Putamen (tissue), 1 donor: ENCODE measurements at places on chromosomes 3 and 15.

GRCh38 chr3:131794766-131795388, 239.9 kb downstream of the CPNE4 start:
- DNase-seq = peak; percentile 20

DNA sequence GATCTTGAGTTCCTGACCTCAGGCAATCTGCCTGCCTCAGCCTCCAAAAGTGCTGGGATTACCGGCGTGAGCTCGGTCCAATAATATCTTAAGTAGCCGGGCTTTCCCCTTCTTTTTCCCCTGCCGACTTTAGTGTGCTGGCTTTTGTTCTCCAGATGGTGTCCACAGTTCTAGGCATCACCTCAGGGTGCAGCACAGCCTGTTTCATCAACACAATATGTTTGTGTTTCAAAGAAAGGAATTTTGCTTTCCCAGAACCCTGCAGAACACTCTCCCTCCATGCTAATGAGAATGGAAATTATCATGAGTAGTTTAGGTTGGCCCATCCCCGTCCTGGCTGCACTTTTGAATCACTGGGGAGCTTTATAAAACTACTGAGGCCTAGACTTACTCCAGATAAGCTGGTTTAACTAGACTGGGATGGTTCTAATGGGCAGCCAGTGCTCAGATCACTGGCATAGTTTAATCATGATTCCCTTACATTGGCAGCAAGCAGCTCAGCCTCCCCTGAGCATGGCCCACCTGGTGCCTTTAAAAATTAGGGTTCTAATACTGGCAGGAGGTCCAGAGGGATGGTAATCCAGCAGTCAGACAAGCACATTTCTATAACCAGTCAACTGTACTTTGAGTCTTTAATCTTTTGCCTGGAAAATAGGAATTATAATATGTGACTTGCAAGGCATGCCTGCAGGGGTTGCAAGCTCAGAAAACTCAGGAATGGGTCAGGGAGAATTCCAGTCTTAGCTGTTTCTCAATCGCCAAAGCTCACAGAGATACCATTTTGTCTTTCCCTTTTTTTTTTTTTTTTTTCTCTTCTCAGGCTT, 127.6 kb upstream of the RASGRP1 start:
- DNase-seq = no peak

DNA sequence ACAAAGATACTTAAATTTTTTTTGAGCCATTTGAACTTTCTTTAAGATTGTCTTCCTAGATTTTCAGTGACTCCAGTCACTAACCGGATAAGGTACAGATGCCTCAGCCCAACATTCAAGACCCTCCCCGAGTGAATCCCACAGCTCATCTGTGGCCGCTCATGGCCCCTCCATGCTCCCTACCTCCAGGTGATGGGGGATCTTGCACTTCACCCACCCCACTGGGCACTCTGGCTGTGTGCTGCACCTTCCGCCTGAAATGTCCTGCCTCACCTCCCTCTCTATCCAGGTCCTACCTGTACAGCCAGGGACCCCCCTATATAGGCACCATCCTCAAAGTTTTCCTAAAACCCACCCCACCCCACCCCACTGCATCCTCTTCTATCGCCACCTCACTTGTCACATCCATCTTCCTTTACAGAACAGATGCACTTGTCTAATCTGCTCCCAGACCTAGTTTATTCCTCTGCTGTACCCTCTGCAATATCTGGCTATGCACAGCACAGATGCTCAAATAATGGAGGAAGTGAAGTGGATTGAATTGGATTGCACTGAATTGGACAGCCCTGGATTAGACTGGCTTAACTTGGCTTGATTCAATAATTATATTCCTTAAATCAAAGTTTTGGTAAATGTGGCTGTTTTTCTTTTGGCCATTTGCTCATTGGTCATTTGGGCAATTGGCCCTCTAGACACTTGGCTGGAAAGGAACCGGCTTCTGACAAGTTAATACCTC, 24.5 kb downstream of the NTRK3 start:
- DNase-seq = no peak

DNA sequence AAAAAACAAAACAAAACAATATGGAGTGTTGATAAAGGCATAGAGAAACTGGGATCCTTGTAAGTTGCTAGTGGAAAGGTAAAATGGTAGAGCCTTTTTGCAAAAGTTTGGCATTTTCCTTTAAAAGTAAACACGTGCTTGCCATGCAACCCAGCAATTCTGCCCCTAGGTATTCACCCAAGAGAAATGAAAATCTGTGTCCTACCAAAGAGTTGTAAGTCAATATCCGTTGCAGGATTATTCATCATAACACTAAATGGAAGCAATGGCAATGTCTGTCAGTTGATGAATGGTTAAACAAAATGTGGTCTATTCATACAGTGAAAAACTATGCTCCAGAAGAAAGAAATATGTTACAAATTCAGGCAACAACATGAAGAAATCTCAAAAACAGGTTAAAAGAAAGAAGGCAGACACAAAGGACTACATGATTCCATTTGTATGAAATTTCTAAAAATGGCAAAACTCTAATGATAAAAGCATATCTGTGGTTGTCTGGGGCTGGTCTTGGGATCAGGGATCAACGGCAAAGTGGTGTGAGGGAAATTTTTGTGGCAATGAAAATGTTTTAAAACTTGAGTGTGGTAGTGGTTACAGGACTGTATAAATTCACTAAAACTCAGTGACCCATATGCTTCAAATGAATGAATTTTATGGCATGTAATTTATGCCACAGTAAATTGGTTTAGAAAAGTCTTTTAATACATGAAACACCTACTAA, 229.6 kb downstream of the OPA1 start:
- DNase-seq = no peak

- no peak for DNase-seq
These were observed 146.3 kb upstream of the RARB start for GRCh38 chr3:25281732-25282126.

DNA sequence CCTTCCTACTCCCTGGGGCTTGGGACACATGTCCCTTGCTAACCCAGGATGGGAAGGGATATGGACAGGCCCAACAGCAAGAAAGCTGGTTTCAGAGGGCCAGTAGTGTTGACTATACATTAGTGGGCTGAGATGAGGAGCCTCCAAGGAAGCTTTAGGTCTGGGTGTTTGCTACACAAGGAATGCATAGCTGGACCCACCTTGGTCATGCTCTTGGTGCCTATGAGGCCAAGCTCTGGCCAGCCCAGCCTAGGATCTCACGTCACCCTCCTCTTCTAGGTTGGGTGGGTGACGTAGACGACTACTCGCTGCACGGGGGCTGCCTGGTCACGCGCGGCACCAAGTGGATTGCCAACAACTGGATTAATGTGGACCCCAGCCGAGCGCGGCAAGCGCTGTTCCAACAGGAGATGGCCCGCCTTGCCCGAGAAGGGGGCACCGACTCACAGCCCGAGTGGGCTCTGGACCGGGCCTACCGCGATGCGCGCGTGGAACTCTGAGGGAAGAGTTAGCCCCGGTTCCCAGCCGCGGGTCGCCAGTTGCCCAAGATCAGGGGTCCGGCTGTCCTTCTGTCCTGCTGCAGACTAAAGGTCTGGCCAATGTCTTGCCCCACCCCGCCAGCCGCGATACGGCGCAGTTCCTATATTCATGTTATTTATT, 653 bp upstream of the WDR6 start:
- DNase-seq = no peak

- DNase-seq = no peak
These were observed 74.1 kb upstream of the MELTF start for GRCh38 chr3:197103766-197104165.

GRCh38 chr3:67384760-67385397, 269.5 kb downstream of the SUCLG2 start:
- peak; percentile 7 for DNase-seq

DNA sequence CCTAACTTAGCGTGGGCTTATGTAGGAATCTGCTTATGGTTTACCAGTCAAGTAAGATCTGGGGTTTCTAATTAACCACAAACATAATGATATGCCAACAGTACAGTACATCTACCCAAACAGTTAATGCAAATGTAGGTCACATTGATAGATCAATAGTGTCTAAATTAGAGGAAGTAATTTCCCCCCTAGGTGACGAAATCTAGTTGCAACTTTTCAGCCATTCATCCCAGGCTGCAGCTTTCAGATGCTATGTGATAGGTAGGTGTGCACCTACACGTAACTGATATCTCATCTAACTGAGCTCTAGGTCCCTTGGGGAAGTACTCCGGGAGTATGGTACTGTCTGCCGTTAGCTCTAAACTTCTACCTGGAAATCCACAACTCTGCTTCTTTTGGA, 57.2 kb downstream of the CRTC3 start:
- DNase-seq = no peak

DNA sequence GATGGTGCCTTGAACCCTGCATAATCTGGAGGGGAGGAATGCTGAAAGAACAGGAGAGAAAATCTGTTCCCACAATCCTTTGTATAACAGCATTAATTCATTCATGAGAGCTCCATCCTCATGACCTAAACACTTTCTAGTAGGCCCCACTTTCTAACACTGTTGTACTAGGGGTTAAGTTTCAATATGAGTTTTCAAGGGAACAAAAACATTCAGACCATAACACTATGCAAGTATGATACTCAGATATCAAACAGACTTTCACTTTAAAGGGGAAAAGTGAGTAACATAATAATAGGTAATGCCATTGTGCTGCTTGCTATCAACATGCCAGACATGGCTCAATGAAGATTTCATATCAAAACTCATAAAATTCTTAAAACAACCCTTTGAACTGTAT, 32.4 kb upstream of the PLSCR2 start:
- no peak for DNase-seq

- DNase-seq = peak; percentile 80
These were observed 85.9 kb downstream of the AGBL1 start for GRCh38 chr15:86165265-86166211.

- DNase-seq = no peak
These were observed 169.7 kb upstream of the TMCO5A start for GRCh38 chr15:37764733-37765191.

DNA sequence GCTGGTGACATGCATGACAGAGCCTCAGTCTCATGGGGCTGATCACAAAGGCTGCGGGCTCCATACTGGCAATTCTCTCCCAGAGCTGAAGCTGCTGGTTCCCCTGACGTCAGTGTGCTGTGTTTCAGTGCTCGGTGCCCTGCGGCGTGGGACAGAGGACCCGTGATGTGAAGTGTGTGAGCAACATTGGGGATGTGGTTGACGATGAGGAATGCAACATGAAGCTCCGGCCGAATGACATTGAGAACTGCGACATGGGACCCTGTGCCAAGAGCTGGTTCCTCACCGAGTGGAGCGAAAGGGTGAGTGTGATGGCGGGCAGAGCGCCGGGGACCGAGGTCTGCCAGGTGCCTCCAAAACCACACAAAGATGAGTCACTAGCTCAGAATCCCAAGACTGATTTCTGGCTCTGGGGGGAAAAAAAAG, 62.0 kb upstream of the NR2E3 start:
- DNase-seq = no peak

GRCh38 chr3:85258819-85259218, 300.0 kb downstream of the CADM2 start:
- no peak for DNase-seq

- no peak for DNase-seq
These were observed 1.6 kb upstream of the MCTP2 start for GRCh38 chr15:94229591-94230369.

DNA sequence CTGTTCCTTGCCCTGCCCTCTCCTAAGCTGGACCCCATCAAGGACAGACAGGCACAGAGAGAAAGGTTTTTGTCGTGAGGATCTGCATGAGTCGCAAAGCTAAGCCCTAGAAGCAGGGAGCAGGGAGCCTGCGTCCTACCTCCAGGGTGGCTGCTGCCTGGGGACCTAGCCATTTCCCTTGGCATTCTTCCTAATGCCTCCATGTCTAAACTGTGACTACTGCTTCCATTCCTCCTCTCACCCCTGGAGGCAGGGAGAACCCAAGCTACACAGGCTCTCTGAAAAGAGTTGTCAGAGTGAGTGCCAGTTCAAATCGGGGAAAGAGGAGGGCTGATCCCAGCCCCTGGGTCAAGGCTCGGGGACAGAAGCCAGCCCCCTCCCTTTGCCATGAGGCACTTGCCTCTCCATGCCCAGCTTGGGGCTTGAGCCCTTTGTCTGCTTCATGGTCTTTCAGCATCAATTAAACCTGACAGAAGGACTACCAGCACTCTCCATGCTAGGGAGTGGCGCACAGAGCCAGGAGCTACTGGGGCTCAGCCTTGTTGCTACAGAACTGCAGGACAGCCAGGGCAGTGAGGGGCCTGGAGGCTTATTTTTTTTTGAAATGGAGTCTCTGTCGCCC, 2.4 kb downstream of the GCHFR start:
- no peak for DNase-seq

- no peak for DNase-seq
These were observed 76.0 kb upstream of the LIMD1 start for GRCh38 chr3:45518376-45519135.

- peak; percentile 19 for DNase-seq
These were observed 28.7 kb upstream of the PLOD2 start for GRCh38 chr3:146189519-146190173.

- DNase-seq = no peak
These were observed 60.0 kb upstream of the STT3B start for GRCh38 chr3:31472479-31473390.

- no peak for DNase-seq
These were observed 40.8 kb upstream of the MED12L start for GRCh38 chr3:151044706-151045105.
